Stimulated activated CD8-positive, alpha-beta memory T cell treated with anti-CD3 and anti-CD28 coated beads, Interleukin-7, amount 100 ng/mL, for 24 hours (primary cell): ENCODE measurements at places on chromosomes 5 and 9.

GRCh38 chr5:172800088-172800551, 29.1 kb upstream of the DUSP1 start:
- no peak for DNase-seq

DNA sequence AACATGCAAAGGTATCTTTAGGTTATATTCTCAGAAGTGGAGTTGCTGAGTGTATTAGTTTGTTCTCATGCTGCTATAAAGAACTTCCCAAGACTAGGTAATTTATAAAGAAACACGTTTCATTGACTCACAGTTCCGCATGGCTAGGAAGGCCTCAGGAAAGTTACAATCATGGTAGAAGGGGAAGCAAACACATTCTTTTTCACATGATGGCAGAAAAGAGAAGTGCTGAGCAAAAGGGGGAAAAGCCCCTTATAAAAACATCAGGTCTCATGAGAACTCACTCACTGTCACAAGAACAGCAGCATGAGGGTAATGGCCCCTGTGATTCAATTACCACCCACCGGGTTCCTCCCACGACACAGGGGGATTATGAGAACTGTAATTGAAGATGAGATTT, 163.6 kb upstream of the PRLR start:
- DNase-seq = no peak

DNA sequence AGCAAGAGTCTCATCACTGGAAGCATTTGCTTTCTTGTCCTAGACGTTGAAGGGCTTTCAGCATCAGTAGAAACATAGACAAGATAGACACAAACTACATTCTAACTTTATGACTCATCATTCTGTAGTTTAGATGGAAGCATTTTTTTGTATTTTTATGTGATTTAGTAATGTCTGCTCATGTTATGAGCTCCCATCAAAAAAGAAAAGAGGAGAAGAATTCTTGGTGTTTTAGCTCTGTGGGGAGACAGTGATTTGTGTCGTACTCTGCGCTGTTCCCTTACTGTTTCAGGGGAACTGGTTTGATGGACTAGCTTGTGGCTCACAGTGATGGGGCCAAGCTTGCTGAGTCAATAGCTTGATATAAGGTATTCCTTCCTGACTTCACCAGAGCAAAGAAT, 159.2 kb upstream of the WWC1 start:
- DNase-seq = no peak

DNA sequence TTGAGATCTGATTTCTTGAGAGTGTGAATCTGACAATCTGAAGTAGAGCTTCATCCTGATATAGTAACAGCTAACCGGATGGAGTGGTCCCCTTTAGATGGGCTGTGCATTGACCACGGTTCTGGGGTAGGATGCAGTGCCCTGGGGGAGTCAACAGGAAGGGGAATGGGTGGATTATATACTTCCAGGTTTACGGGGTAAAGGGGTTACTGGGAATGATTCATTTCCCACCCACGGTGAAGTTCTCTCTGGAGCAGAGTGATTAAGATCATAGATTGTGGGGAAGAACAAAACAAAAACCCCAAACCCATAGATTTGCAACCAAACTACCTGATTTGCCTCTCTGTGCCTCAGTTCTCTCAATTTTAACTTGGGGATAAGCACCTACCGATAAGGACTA, 1.5 kb upstream of the B4GALT7 start:
- no peak for DNase-seq

GRCh38 chr5:56671571-56671970, 143.8 kb upstream of the MAP3K1 start:
- no peak for DNase-seq

DNA sequence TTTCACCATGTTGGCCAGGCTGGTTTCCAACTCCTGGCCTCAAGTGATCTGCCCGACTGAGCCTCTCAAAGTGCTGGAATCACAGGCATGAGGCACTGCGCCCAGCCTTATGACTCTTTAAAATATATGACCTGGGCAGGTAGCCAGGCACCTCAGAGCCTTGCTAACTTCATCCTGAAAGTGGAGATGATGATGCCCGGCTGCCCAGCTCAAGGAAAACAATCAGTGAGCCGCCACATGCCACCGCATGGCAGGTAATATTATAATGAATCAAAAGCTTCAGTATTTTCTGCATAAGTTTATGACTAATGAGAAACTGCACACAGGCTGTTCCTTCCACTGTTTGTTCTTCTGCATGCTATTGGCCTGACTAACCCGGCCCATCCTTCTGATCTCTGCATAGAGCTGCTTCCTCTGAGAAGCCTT, 30.4 kb upstream of the DMRT1 start:
- no peak for DNase-seq

DNA sequence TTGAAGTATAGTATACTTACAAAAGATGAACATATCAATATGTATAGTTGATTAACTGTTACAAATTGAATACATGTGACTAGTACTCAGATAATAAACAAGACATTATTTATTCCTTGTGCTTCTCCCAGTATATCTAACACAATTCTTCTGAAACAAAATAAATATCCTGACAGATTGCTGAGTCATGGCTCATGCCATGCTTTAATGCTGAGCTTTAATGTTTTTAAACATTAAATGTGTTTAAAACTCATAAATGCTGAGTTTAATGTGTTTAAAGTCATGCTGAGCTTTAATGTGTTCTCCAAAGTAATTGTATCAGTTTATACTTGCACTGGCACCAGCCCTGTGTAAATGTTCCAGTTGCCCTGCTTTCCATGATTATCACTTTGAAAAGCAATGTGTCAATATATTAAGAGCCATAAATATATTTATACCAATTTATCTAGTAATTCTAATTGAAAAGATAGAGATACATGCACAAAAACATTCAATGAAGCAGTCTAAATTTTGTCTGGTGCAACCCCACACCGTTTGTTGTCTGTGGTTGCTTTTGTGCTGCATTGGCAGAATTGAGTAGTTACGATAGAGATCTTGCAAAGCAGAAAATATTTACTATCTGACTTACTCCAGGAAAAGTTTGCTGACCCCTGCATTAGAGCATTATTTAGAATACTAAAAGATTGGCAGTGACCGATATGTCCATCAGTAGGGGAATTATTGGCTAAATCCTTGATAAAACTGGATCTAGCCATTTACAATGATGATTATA, 15.7 kb downstream of the KIAA1958 start:
- no peak for DNase-seq

DNA sequence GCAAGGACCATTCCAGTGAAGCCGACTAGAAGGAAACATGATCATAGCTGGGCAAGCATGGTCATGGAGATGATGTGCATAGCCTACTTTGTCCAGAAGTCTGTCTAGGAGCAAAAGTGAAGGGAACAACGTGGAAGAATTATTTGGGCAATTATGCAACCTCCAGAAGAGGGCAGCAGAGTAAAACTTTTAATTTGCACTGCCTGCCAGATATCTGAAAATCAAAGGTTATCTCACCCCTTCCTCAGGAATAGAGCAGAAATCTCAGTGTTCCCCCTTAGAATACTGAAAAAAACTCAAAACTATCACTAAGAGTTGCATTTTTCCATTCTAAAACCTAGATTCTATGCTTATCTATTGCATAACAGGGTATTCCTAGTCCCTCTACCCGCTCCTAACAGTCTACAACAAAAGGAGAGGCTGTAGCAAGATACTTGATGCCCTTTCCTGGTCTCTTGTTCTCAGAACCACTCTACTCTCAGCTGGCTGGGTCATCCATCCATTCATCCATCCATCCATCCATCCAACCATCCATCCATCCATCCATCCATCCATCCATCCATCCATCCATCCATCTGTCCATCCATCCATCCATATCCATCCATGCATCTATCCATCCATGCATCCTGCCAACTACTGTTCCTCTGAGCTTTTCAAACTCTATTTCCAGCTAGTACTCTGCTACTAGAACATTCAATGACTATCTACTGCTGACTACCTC, 8.4 kb upstream of the SETD9 start:
- DNase-seq = no peak

- no peak for DNase-seq
Measured at GRCh38 chr5:65506961-65507360, 25.2 kb upstream of the ADAMTS6 start.

- DNase-seq = no peak
Measured at GRCh38 chr5:138568061-138568824, 7.0 kb downstream of the HSPA9 start.

GRCh38 chr9:34430843-34431437, 27.4 kb downstream of the FAM219A start:
- no peak for DNase-seq
